ENCODE measurements at places on chromosomes 16 and 17. TPM values are rescaled to one million over a fixed set of nuclear protein-coding genes. Genes with fewer than 3 reads are reported as not detected.

MPP2 gene
- total RNA-seq = 3.0 TPM

GRCh38 chr16:4306470-4307214 is 9.2 kb upstream of the GLIS2 start:
- DNase-seq = no peak

GRCh38 chr16:31201582-31202413 is 762 bp downstream of the PYCARD start:
- no peak for DNase-seq

- DNase-seq = no peak
Measured at GRCh38 chr17:4870855-4871254, 28.5 kb upstream of the C17orf107 start.

DNA sequence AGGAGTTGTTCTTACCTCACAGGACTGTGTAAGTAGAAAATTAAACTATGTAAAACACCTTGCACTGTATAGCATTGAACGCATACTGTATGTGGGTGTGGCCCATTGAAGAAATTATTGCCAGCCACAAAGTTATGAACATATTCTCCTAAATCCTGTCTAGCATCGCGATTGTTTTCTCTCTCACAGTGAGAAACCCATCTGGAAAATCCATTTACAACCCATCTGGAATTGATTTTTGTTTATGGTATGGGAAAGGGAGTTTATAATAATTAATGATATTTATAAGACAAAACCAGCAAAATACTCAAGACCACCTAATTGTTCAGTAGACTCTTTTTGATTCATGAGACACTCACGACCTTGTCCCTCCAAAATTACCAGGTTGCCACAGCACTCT is 22.1 kb upstream of the MON1B start:
- no peak for DNase-seq

Measured in skin of body (tissue), 3 donors.